Naive thymus-derived CD4-positive, alpha-beta T cell (primary cell): ENCODE measurements at places on chromosomes 1 and 21. TPM values are rescaled to one million over a fixed set of nuclear protein-coding genes. Genes with fewer than 3 reads are reported as not detected.

The DEPDC1 gene
- total RNA-seq, result not detected

The TTC24 gene
- 2.8 TPM for total RNA-seq

The SLC45A3 gene
- total RNA-seq, result 8.7 TPM

The CFHR2 gene
- not detected for total RNA-seq

The C1orf146 gene
- not detected for total RNA-seq

DNA sequence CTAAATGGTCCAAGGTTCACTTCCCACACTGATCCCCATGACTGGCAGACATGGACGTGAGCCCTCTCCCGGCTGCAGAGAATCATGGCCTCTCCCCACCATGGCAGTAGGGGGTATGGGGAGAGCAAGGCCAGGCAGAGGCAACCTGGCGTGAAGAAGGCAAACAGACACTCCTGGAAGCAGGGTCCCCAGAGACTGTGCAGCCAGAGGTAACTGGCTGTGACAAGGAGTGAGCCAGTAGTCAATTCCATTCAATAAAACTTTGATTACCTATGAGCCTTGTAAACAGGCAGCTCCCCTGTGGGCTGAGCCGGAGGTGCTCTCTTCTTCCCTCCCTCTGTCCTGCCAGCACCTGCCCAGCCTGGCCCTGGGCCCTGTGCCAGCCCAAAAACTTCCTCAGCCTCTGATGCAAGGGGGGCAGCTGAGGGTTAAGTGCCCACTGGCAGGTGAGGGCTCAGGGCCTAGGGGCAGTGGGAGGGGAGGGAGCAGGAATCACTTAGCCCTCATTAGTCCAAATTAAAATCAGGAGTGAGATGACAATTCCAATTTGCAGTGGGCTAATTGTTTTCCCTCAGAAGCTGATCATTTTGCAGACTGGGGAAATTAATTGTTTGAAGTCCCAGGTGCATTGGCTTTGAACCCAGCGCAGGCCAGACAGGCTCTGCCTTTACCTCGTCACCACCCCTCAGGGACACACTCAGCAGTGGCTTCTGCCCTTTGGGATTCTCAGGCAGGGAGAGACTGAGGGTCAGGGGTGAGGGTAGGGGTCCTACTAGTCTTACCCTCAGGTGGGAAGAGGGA lies 35.6 kb downstream of the LRRN2 start:
- no peak for DNase-seq

DNA sequence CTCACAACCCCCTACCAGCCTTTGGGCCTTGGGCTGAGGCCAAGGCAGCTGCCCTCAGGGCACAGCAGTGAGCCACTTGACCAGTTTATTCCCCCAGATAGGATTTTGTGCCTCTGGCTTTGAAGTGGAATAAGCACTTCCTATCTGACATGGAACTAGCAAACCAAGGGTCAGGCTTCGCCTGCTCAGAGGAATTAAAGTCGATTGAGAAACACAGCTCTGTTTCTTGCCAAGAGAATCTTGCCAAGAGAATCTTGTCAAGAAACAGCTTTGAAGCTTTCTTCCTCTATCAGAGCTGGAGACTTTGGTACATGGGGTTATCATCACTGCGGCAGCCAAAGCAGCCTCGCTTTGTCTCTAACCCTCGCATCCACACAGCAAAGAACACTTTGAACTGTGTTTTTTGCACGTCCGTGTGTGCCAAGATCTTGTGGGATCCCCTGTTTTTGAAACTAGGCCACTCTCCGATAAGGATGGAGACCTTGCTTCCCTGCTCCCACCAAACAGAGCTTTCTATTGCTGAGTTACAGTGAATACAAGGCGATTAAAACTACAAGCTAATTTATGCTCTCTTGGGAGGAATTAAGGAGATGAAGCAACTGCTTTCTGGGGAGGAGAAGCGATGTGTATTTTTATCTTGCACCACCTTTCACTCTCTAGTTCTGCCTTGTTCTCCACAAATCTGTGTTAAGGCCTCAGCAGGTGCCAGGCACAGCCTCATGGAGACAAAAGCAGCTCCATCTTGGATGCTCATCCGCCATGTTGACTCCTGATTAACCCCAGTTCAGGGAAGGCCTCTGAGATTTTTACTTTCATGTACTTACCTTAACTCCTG lies 67.3 kb downstream of the RHOU start:
- DNase-seq, result no peak

The SLAMF9 gene
- total RNA-seq, result not detected in 2 replicates

The DIO1 gene
- not detected for total RNA-seq

DNA sequence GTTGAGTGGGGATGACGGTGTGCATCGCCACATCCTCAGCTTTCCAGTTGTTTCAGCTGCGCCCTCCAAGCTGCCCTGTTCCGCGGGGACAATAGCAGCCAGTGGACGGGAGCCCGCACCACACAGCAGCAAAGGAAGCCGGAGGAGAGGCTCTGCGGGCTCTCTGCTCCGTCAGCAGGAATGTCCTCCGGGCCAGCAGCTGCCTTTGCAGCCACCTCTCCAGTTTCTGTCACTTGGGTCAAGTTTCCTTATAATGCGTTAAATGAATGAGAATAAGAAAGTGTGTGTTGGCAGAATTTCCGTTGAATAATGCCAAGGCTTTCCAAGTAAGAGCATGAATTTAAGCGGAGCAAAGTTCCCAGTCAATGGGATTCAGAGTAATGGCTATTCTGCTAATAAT lies 263.3 kb downstream of the KIF26B start:
- DNase-seq, result no peak

GRCh38 chr1:38235705-38236104 lies 189.1 kb upstream of the POU3F1 start:
- DNase-seq, result no peak

DNA sequence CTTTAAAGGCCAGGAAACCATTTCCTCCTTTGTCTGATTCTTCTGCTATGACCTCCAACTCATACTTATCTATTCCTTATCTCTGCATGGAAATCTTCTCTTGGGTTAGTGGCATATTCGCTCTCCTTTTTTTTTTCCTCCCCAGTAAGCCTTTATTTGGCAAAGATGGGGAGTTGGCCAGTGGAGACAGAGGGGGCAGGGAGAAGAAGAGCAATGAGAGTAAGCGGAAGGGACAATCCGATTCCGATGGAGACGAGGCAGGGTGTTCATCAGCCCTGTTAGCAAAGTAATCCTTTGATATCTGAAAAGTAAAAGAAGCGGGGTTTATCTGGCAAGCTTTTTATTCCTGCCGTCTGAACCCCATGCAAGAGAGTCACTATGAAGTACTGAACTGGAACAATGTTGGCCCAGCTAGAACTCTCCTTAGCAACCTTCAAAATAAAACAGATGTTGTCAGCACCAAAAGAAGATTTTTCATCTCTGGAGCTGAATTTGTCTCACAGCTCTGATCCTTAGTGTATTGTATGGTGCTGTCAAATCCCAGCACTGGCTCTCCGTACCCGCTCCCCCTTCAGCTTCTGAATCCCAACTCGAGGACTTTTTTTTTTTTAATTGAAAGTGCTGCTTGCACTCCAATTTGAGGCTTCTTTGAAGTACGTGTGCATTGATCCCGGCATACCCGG lies 40.9 kb downstream of the PTGFRN start:
- DNase-seq, result no peak

DNA sequence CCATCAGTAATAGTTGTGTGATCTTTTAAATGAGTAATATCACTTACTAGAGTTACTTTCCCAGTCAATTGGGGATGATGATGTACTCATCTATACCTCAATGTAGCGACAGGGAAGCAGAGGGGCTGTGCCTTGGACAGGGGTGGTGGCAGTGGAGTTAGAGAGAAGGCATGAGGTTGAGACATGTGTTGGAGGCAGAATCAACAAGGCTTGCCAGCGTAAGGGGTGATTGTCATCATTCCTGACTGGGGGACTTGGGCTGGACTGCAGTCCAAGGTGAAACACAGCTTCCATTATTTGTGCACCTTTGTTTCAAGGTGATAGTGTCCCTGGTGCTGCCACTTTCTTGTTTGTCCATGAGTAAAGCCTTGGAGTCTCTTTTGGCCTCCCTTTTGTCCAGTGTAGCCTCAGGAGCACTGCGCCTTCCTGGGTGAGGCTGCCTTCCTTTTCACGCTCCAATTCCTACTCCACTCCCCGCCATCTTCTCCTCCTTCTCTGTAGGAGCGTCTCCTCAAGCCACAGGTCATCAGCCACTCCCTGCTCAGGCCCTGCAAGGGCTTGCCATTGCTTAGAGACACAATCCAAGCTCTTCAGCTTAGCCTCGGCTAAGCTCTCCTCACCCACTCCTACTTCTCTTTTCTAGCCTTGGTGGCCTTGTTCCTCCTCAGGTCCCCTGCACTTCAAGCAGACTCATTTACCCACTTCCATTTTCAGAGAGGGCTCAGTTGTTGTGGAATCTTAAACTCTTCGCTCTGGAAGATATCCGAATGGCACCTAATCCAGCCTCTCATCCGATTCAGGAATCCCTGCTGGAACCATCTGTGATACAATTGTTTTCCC lies 77.6 kb upstream of the CD34 start:
- DNase-seq, result no peak

DNA sequence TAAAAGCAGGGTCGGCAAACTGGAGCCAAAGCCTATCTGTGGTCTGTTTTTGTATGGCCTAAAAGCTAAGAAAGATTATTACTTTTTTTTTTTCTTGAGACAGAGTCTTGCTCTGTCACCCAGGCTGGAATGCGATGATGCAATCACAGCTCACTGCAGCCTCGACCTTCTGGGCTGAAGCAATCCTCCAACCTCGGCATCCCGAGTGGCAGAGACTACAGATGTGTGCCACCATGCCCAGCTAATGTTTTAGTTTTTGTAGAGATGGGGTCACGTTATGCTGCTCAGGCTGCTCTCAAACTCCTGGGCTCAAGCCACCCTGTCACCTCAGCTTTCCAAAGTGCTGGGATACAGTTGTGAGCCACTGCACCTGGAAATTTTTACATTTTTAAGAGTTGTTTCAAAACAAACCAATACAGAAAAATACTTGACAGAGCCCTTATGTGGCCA lies 6.5 kb upstream of the GLRX2 start:
- no peak for DNase-seq

DNA sequence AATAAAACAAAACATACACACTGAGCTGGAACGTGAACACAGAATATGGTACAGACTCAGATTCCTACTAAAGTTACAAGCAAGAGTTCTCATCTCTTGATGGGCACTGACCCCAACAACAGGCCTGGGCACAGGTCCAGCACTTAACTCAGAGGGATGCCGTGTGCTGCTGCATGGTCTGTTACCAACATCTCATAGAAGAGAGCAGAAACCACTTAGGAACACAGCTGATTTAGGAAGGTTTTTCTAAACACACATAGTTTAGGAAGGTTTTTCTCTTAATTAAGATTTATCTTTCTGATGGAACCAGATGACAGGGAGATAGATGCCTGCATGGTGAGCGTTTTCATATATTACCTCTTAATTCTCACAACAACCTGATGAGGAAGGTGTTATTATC lies 1.5 kb downstream of the GCLM start:
- DNase-seq, result no peak

DNA sequence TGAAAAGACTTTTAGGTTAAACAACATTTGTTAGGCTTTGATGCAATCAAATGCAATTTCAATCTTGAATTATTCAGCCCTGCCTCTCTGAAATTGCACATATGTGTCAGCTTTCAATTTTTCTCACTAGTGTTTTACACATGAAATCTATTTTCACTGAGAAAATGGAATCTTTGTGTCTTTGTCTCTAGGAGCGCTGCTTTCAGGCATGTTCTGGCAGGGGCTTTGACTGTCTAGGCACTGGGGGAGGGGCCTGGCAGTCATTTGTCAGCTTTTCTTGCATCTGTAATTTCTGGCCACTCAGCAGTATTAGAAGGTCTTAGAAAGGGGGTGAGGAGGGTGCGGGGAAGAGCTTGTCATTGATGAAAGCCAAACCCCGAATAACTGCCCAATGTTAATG lies 264.4 kb downstream of the PTPRC start:
- no peak for DNase-seq

DNA sequence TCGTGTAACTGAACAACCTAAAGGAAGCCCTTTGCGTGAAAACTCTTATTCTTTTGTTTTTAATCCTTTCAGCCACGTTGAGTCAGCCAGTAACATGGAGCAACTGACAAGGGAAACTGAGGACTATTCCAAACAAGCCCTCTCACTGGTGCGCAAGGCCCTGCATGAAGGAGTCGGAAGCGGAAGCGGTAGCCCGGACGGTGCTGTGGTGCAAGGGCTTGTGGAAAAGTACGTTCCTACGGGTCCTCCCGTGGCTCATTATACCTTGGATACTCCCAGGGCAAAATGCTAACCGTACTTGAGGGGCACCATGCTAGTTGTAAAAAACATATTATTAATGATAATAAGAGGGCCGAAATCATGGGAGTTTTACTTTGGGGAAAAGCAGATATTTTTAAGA lies 49.4 kb downstream of the LAMC2 start:
- DNase-seq, result no peak

DNA sequence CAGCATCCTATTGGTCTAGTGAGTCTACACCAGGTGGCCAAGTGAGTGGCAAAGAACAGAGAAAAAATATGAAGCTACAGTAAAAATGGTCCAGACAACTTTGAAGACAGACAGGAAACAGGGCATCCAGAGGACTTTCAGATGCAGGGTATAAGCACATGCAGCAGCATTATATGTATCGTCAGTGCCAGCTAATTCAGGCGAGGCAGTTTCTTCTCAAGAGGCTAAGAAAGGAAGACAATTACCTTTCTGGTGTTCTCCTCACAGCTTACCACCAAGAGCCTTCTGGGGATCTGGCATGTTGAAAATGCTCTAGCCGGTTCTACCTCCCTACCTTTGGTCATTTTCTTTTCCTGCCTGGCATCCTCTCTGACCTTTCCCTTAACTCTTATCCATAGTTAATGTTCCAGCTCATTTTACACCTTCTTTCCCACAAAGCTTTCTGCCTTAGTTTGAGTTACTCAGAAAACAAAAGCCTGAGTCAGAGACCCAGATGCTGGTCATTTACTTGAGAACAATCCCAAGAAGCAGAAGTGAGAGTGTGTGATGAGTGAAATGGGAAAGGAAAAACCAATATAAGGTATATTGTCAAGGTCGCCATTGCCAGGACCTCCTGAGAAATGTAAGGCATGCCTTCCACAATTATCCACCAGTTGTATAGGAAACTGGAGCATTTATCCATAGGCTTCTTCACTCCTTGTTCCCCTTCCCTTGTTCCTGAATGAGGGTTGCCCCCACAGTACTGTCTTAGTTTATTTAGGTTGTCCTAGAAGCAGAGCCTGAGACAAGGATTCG lies 444.1 kb downstream of the PLPP3 start:
- no peak for DNase-seq

- DNase-seq, result no peak
Observed at GRCh38 chr1:83495560-83495959, 503.4 kb downstream of the TTLL7 start.

- no peak for DNase-seq
Observed at GRCh38 chr1:71781450-71781849, 500.9 kb downstream of the NEGR1 start.

The SAMSN1 gene
- 38.0 TPM for total RNA-seq

- DNase-seq, result no peak
Observed at GRCh38 chr1:8374812-8375211, 56.9 kb downstream of the SLC45A1 start.

The IL10 gene
- 2.7 TPM for total RNA-seq

DNA sequence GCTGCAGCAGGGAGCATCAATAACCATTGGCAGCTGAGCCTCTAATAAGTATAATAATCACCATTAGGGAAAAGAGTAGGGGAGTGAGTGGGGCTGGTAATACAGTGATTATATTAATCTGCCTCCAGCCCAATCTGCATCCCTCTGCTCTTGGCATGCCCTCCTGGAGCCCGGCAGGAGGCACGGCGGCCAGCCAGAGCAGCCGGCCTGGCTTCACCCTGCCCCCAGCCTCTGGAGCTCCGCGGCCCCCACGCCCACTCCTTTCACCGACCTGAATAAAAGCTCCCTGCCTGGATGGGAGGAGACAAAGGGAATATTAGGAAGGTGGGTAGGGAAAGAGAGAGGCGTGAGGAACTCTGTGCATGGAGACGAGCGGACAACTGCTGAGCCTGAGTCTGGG lies 28.3 kb downstream of the OPTC start:
- no peak for DNase-seq

- no peak for DNase-seq
Observed at GRCh38 chr1:171595324-171595723, 26.7 kb upstream of the MYOCOS start.

The BARHL2 gene
- total RNA-seq, result not detected in 2 replicates
